Activated naive CD4-positive, alpha-beta T cell treated with anti-CD3 and anti-CD28 coated beads for 36 hours (primary cell): ENCODE measurements at places on chromosomes 13 and 19. TPM values are rescaled to one million over a fixed set of nuclear protein-coding genes. Genes with fewer than 3 reads are reported as not detected.

- H3K27ac ChIP-seq, result no peak overlapping the region
- H3K36me3 ChIP-seq, result no peaks in the 10 kb centered on the region
- H3K4me3 ChIP-seq, result no peak overlapping the region
- no peaks in the 10 kb centered on the region for H3K27me3 ChIP-seq
- H3K4me1 ChIP-seq, result no peaks in the 10 kb centered on the region
Measured at GRCh38 chr13:101567841-101568240, 115.4 kb downstream of the ITGBL1 start.

- DNase-seq, result no peak
- H3K4me3 ChIP-seq, result no peak overlapping the region
- H3K27ac ChIP-seq, result no peak overlapping the region
- no peaks in the 10 kb centered on the region for H3K4me1 ChIP-seq
- no peaks in the 10 kb centered on the region for H3K36me3 ChIP-seq
Measured at GRCh38 chr13:89212186-89212585, 1541.0 kb downstream of the SLITRK5 start.

GRCh38 chr13:29886446-29886845 is 36.0 kb upstream of the UBL3 start:
- H3K36me3 ChIP-seq, result no peaks in the 10 kb centered on the region
- H3K27ac ChIP-seq, result no peak overlapping the region
- no peak overlapping the region for H3K4me3 ChIP-seq
- no peaks in the 10 kb centered on the region for H3K27me3 ChIP-seq

DNA sequence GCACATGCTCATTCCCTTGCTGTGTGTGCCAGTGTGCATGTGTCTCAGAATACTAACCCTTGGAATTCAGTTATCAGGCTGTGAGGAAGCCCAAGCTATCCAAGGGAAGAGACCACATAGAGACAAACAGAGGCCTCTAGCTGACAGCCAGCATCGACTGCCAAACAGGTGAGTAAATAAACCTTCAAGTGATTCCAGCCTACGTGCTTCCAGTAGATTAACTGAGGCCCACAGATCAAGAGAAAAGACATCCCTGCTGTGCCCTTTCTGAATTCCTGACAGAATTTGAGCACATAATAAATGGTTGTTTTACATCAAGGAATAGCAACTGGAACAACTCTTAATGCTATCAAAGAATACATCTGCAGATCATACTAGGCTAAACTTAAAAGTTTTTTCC is 17.5 kb downstream of the ZC3H13 start:
- H3K27ac ChIP-seq, result no peak overlapping the region
- H3K4me3 ChIP-seq, result no peak overlapping the region
- no peak for DNase-seq
- no peaks in the 10 kb centered on the region for H3K27me3 ChIP-seq
- peaks cover 45% of the 10 kb centered on the region for H3K36me3 ChIP-seq

- no peak for DNase-seq
- no peak overlapping the region for H3K27ac ChIP-seq
- peaks cover 3% of the 10 kb centered on the region for H3K27me3 ChIP-seq
- no peaks in the 10 kb centered on the region for H3K36me3 ChIP-seq
- H3K4me1 ChIP-seq, result peaks cover 1% of the 10 kb centered on the region
Measured at GRCh38 chr13:44929692-44930091, 59.6 kb downstream of the NUFIP1 start.

DNA sequence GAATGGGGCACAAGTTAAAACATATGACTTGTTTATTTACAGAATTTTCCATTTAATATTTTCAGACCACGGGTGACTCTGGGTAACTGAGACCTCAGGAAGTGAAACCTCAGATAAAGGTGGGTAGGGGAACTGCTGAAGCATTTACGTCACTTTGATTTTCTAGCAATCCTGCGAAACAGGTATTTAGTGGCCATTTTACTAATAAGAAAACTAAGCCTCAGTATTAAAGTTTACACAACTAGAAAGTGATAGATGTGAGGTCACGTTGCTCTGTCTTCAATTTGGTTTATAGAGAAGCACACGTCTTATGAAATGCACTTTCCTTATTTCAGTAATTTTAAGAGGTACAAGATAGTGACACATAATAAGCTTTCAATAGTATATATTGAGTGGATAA is 402.8 kb downstream of the FGF9 start:
- peaks cover 32% of the 10 kb centered on the region for H3K4me1 ChIP-seq
- no peak for DNase-seq
- no peaks in the 10 kb centered on the region for H3K27me3 ChIP-seq
- no peak overlapping the region for H3K27ac ChIP-seq

DNA sequence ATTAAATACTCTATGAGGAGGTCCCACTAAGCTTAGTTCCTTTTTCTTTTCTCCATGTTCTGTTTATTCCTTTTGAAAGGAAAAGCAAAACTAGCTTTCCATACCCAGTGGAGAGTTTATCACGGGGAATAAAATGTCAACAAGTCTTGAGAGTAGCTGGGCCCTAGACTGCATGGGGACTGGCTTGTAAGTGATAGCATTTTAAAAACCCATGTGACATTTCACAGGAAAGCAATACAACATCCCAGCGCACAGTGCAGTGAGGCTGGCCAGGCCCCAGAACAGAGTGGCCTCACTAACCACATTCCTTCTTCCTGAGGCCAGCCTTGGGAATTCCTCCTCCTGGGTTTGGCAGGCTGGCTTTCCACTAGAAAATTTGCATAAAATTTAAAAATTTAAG is 149.8 kb downstream of the DLEU7 start:
- no peaks in the 10 kb centered on the region for H3K4me1 ChIP-seq
- no peak overlapping the region for H3K27ac ChIP-seq
- no peak for DNase-seq

- H3K27ac ChIP-seq, result peak overlapping the region; percentile 98
- H3K36me3 ChIP-seq, result peaks cover 59% of the 10 kb centered on the region
- peaks cover 16% of the 10 kb centered on the region for H3K4me1 ChIP-seq
Measured at GRCh38 chr19:36527873-36528193, 238 bp downstream of the ZNF260 start.

- no peak overlapping the region for H3K4me3 ChIP-seq
- no peaks in the 10 kb centered on the region for H3K4me1 ChIP-seq
- peak; percentile 77 for DNase-seq
- H3K27ac ChIP-seq, result no peak overlapping the region
Measured at GRCh38 chr19:44988896-44989556, 12.2 kb upstream of the RELB start.

GRCh38 chr13:53121131-53121773 is 92.6 kb downstream of the OLFM4 start:
- H3K4me3 ChIP-seq, result no peak overlapping the region
- no peaks in the 10 kb centered on the region for H3K4me1 ChIP-seq
- no peak overlapping the region for H3K27ac ChIP-seq
- no peak for DNase-seq
- H3K27me3 ChIP-seq, result no peaks in the 10 kb centered on the region

- DNase-seq, result no peak
- H3K4me1 ChIP-seq, result no peaks in the 10 kb centered on the region
- H3K4me3 ChIP-seq, result no peak overlapping the region
- H3K27ac ChIP-seq, result no peak overlapping the region
- peaks cover 7% of the 10 kb centered on the region for H3K27me3 ChIP-seq
Measured at GRCh38 chr13:78096221-78096620, 177.6 kb upstream of the EDNRB start.

DNA sequence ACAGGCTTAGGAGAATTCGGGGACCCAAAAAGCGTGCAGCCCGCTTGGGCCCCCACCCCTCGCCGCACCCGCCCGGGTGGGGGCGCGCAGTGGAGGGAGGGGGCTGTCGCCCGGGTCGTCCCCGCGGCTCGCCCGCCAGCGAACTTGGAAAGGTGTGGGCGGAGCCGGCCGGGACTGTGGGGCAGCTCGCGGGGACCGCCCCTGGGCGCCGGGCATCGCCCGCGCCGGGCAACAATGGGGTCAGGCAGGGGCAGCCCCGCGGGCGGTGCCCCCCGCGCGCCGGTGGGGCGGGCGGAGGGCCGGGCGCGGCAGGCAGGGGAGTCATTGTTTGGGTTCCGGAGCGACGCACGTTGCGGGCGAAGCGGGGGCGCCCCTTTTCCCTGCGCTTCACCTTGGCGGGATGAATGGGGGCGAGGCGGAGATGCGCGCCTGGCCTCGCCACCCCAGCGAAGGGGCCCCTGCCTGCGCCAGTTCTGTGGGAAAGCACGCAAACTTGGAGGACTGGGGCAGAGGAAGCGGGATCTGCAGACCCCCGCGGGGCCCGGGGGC is 647 bp upstream of the KLF12 start:
- H3K27me3 ChIP-seq, result no peaks in the 10 kb centered on the region
- peaks cover 4% of the 10 kb centered on the region for H3K36me3 ChIP-seq
- peak overlapping the region; percentile 76 for H3K27ac ChIP-seq
- peak; percentile 84 for DNase-seq
- no peak overlapping the region for H3K4me3 ChIP-seq
- peaks cover 30% of the 10 kb centered on the region for H3K4me1 ChIP-seq

DNA sequence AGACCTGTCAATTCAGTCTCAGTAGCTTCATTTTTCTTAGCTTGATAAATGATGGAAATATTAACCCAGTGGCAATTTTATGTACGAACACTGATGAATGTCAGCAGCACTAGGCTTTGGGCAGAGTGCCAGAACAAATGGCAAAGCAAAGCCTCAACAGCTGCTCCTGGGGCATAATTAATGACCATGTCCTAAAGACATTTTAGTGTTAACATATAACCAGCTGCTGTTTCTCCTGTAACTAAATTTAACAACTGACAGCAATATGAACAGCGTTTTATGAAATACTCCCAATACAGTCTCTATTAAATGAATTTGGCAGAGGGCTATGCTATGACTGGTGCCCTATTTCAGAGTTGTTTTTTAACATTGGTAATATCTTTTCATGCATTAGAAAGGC is 47.1 kb downstream of the ZNF568 start:
- H3K36me3 ChIP-seq, result peaks cover 40% of the 10 kb centered on the region
- H3K4me3 ChIP-seq, result no peak overlapping the region
- H3K27ac ChIP-seq, result no peak overlapping the region
- DNase-seq, result no peak

DNA sequence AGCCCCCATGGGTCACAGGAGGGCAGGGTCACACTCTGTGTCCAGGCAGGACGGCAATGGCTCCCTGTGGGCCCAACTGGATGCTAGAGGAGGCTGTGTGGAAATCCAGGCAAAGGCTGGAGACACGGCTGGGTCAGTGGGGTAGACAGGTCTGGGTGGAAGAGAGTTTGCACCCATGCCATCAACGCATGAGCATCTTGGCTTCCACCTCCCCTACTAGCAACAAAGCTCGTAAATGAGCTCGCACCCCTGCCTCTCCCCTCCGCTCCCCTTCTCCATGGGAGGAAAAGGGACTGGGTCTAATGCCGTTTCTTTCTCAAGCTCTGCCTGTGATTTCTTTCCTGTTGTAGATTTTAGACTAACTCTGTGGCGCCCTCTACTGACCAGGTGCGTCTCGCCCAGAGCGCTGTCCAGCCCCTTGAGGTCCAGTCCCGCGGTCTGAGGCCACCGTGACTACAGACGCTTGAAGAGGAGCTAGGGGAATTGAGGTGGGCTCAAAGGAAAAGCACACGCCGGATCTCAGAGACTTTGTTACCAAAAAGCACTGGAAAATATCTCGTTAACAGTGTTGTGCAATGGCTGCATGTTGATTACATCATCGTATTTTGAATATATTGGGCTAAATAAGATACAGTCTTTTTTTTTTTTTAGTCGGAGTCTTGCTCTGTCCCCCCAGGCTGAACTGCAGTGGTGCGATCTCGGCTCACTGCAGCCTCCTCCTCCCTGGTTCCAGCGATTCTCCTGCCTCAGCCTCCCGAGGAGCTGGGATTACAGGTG is 50.7 kb upstream of the USP29 start:
- peaks cover 8% of the 10 kb centered on the region for H3K36me3 ChIP-seq
- no peaks in the 10 kb centered on the region for H3K4me1 ChIP-seq
- DNase-seq, result peak; percentile 25
- H3K27ac ChIP-seq, result no peak overlapping the region

GRCh38 chr13:31436478-31436877 is 236.7 kb downstream of the B3GLCT start:
- no peak overlapping the region for H3K27ac ChIP-seq
- peaks cover 12% of the 10 kb centered on the region for H3K27me3 ChIP-seq
- no peaks in the 10 kb centered on the region for H3K36me3 ChIP-seq
- no peak overlapping the region for H3K4me3 ChIP-seq
- H3K4me1 ChIP-seq, result no peaks in the 10 kb centered on the region

DNA sequence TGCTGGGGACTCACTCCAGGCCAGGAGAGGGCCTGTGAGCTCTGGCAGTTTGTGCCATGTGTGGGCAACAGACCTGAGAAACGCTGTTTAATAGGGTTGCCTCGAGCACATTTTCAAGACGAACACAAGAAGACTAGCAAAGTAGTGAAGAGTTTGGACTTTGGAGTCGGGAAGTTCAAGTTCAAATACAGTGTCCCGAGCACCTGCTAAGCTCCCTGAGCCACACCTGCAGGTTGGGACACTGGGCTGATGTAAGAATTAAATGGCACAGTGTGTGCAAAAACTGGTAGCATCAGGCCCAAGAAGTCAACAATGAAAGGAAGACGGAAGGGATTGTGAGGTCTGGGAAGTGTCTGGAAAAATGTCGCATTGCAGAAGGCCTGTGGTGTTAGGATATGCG is 112.8 kb upstream of the PABPC3 start:
- no peaks in the 10 kb centered on the region for H3K36me3 ChIP-seq
- no peak for DNase-seq

- no peaks in the 10 kb centered on the region for H3K4me1 ChIP-seq
- no peaks in the 10 kb centered on the region for H3K27me3 ChIP-seq
- no peak overlapping the region for H3K4me3 ChIP-seq
- no peak overlapping the region for H3K27ac ChIP-seq
Measured at GRCh38 chr19:11781295-11782057, 14.7 kb downstream of the ZNF441 start.

- H3K27me3 ChIP-seq, result no peaks in the 10 kb centered on the region
Measured at GRCh38 chr19:33168528-33168927, 25.6 kb upstream of the LRP3 start.

DNA sequence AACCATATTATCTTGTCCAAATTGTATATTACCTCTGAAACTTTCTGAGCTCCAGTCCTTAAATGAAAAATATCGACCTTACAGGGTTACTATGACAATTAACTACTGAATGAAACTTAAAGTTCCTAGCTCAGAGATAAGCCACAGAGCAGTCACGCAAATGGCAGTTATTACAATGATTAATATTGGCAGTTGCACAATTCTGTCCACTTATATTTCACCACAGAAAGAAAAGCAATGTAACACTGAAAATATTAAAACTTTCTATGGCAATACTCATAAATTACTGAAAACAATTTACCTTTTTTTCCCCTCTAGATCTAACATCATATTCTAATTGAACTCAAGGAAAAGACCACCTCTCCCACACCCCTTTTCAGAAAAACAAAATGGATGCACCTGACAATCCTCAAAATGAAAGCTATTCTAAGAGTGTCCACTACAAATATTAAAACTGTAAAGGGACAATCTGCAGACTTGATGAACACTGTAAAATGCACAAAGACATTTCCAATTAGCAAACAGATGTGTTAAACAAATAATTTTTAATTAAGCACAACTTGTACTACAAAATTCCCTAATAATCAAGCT is 14.6 kb downstream of the LNX2 start:
- H3K27ac ChIP-seq, result no peak overlapping the region
- no peak for DNase-seq
- H3K4me1 ChIP-seq, result peaks cover 15% of the 10 kb centered on the region
- H3K27me3 ChIP-seq, result no peaks in the 10 kb centered on the region
- peaks cover 2% of the 10 kb centered on the region for H3K36me3 ChIP-seq

The NPAS1 gene
- 0.21 TPM for total RNA-seq

The EXOC3L2 gene
- total RNA-seq, result not detected

The DACH1 gene
- total RNA-seq, result not detected

The HSPB6 gene
- 0.40 TPM for total RNA-seq

The KLK1 gene
- 1.1 TPM for total RNA-seq

The NLRP11 gene
- 0.10 TPM for total RNA-seq

The IRGC gene
- not detected for total RNA-seq

The PRODH2 gene
- not detected for total RNA-seq

The LIG4 gene
- total RNA-seq, result 5.4 TPM

The SH2D3A gene
- 23.2 TPM for total RNA-seq

The IGFL3 gene
- total RNA-seq, result not detected

The FUT2 gene
- not detected for total RNA-seq

The CGB3 gene
- not detected for total RNA-seq

The PCDH9 gene
- total RNA-seq, result 0.15 TPM
